ENCODE measurements at places on chromosomes 3 and 15.

DNA sequence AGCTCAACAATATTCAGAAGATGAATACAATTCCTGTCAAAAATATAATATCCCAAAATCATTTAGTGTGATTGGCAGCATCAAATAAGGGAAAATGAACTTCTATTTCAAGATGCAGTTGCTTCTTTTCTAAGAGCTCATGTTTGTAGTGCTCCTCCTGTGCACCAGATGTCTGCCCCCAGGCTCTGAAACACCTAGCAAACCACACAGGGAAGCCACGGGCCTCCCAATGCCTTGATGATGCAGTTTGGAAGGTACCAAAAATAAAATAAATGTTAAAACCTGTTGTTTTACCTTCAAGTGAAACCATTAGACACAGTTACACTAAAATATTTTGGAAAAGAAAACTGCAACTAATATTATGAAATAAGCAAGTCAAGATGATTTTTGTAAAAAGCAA is 22.2 kb downstream of the CFAP20DC start:
- DNase-seq, result no peak

DNA sequence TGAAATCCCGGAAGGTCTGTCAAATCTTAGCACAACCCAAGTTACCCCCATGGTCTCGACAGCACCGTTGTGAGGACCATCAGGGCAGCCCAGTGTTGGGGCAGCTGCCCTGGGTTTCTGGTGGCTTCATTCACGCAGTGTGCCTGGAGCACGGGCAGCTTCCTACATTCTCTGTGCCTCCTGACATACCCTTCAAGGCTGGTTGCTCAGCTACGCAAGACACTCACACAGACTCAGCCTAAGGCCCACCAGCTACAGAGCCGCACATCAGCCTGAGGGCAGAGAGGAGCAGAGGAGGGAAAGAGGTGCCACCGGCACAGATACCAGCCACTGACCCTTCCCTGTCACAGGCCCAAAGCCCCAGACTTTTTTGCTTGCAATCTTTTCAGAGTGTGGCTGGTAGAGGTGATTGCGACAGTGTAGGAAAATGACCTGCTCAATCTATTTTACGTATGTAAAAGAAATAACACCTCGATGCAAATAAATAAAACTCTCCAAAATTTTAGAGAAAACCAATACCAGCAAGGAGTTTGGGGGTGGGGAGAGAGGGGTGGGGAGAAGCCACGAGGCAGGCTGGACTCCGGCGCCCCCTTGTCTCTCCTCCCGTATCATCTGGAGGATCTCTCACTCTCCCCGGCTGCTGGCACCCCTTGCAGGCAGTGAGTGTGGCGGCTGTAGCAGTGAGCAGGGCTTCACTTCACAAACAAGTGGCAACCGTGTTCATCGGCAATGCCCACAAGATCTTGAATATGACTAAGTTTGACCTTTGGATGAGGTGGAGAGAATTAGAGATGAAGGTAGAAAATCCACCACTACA is 12.7 kb downstream of the CSPG5 start:
- DNase-seq, result no peak

GRCh38 chr3:56782215-56782614 is 19.5 kb downstream of the ARHGEF3 start:
- no peak for DNase-seq

DNA sequence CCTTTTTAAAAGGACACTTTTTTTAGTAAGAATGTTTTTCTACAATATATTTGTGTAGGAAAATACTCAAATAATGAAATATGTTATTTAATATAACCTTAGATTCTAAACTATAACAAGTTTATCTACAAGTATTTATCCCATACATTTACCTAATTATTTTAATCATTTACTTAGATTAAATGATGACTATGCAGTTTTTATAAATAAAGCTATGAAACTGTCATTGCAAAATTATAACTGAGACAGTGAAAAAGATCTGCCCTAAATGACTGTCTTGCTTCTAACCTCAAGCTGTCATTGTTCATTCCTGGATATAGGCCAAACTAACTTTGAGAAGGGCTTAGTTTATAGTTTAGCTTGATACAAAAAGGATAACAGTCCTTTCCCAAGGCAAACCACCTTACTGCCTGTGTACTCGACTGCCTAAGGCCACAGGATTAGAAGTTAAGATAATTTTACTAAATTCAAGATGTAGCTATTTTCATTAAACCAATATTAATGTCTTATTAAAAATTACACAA is 84.1 kb downstream of the GLDN start:
- no peak for DNase-seq

DNA sequence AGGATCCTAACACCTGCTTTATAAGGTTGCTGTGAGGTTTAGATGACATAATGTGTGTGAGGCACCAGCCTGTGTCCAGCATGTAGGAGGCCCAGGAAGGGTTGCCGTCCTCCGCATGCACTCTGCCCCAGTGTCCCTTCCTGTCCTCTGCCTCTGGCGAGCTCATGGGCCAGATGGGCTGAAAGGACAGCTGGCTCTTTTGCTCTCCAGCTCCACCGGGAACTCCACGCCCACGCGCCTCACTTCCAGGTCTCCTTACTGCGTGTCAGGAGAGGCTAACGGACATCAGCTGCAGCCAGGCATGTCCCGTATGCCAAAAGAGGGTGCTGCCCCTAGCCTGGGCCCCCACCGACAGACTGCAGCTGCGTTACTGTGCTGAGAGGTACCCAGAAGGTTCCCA is 12.2 kb downstream of the MUC20 start:
- no peak for DNase-seq

- no peak for DNase-seq
Measured at GRCh38 chr15:69780374-69780773, 317.3 kb downstream of the TLE3 start.

GRCh38 chr3:26345613-26346012 is 277.0 kb upstream of the LRRC3B start:
- DNase-seq, result no peak

DNA sequence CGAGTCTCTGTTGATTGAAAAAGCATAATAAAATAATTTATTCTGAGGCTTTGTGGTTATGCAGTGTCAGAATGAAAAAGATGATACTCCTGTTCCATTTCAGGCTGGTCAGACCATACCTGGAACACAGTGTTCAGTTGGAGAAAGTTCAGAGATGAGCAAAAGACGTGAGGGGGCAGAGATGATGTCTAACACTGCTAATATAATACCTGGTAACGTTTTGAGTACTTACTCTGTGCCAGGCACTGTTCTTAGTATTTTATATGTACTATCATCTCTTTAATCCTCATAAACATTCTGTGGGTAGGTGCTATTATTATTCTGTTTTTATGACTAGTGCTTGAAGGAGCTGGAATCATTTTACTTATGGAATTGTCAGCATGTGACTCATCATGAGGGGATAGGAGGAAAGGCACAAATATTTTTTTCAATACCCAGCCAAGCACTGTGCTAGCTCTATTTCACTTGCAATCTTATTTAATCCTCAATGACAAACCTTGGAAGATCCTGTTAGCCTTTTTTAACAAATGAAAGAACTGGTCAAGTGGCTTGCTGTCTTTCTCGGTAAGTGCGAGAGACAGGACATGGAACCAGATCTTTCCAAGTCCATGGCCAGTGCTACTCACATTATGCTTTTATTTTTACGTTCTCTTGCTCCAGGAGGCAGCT is 31.8 kb downstream of the IQGAP1 start:
- peak; percentile 66 for DNase-seq

Data from ACHN (cell line).